ENCODE measurements at places on chromosomes 1 and 21.

GRCh38 chr21:25903607-25904006, 168.8 kb downstream of the GABPA start:
- DNase-seq = no peak

DNA sequence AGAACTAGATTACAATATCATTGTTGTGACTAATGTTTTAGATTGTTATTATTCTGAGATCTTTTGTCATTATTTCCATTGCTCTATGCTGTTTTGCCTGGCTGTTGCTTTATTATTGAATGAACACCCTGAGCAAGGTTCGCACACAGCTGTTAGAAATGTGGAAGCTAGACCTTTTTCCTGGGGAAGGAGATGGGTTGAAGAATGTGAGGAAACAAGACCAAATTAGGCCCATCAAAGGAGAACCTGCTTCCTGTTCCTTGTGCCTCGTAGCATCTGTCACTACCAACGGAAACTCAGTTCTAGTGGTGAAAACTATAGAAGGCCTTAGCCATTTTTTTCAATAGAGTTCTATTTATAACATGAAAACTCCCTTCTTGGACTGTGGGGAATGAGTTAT, 68.7 kb downstream of the RGL1 start:
- no peak for DNase-seq

- peak; percentile 84 for DNase-seq
Observed at GRCh38 chr1:212518188-212519054, 85.7 kb downstream of the NENF start.

DNA sequence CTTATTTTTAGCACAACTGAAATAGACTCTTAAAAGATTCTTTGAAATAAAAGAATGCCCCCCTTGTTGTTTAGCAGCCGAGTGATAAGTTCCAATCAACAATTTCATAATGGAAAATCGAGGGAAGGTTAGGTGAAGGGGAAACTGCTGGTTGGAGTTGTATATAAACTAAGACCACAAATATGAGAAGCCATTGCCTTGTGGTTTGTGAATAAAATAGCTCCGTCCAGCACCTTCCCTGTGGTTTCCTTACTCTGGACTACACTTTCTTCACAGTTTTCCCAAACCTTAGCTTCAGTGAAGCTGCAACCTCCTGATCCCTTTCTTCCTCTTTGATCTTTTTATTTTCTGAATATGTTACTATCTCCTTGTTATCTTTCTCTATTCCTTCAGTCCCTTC, 6.7 kb upstream of the RAB3GAP2 start:
- peak; percentile 56 for DNase-seq

DNA sequence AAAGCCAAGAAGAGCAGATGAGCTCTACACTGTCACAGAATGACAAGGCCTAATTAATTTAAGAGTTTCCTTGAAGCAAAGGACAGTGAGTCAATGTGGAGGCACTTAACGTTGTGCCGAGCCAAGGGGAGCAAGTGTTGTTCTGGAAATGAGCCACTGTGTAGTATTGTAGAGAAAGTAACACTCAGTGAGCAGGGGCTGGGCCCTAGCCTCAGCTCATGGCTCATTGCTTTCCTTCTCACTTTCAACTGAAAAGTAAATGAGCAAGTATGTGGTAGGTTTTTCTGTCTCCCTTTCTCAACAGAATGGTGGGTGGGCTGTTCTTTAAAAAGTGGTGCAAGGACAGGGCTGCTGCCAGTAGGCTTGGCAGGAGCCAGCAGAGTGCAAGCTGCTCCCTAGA, 11.8 kb upstream of the KIAA0040 start:
- no peak for DNase-seq

GRCh38 chr1:221868593-221869303, 126.9 kb upstream of the DUSP10 start:
- DNase-seq = peak; percentile 87

GRCh38 chr1:14217384-14217783, 381.1 kb upstream of the KAZN start:
- DNase-seq = no peak

GRCh38 chr21:31255896-31256295, 88.2 kb downstream of the TIAM1 start:
- DNase-seq = no peak

DNA sequence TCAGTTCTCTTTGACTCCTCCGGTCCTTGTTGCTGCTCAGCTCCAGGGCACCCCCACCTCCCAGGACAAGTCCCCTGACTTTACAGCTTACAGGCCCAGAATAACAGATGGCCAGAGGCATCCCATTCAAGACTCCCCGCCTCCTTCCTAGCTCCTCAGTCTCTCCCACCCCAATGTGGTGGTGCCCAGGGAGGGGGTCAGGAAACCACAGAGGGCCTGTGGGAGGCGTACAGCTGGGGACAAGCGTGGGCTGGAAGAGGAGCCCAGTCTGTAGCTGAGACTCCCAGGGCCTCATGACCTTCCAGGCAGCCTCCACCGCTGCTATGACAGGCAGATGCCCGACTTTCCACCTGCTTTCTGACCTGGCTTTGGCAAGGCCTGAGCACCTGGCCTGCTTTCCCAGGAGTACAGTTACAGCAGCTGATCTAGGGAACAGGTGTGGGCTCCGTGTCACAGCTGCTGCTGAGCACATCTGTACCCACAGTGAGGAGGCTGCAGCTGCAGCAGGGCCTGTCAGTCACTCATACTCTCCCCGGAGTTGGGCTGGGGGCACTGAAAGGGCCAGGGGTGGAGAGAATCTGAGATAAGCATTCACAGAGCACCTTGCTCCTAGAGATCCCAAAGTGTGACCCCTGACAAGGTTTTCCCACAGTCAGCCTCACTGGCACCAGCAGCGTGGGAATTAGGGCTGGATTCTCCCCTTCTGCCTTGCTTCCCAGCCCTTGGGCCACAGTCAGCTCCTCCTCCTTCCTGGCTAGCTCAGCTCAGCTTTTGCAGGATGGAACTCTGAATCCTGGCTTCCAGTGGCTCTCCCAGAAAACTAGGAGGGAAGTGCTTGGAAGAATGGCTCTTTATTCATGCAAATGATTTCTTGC, 7.1 kb upstream of the NAV1 start:
- DNase-seq = no peak

DNA sequence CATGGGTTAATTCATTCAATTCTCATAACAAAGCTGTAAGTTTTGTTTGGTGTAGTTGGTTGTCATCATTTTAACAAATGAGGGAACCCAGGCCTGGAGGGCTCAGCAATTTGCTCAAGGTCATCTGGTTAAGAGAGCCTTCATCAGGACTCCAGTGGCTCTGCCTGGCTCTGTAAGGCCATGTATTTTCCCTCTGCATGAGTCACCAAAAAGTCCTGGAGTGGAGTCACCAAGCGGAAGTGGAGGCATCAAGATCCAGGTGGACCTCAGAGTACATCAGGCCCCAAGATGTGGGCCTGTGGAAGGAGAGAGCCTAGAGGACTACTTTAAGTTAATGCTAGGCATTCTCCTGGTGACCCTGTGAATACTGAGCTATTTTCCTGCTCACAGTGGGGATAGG, 30.0 kb upstream of the RBM15 start:
- DNase-seq = peak; percentile 64

GRCh38 chr1:221908573-221908972, 166.7 kb upstream of the DUSP10 start:
- no peak for DNase-seq

- DNase-seq = no peak
Observed at GRCh38 chr21:18769599-18769998, 366.0 kb upstream of the TMPRSS15 start.

GRCh38 chr1:12159816-12160215, 7.0 kb upstream of the TNFRSF1B start:
- no peak for DNase-seq

DNA sequence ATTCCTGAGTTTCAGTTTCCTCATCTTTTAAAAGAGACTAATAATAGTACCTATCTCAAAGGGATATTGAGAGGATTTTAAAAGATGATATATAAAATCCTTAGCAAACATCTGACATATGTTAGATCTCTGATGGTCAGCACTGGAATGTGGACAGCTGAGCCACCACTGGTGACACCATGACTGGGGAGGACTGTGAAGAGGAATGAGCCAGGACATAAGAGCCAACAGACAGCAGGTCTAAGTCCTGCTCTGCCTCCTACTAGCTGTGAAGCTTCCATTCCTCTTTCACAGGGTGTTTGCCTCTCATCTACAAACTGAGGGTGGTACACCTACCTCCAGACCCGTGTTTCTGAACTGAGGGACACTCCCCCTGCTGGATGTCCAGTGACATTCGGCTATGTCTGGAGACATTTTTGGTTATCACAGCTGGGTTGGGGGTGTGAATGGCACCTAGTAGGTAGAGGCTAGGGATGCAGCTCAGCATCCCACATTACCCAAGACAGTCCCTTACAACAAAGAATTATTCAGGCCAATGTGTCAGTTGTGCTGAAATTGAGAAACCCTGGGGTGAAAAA, 109.1 kb upstream of the OLIG2 start:
- DNase-seq = no peak

- no peak for DNase-seq
Observed at GRCh38 chr1:3346478-3346877, 108.0 kb upstream of the ARHGEF16 start.

- peak; percentile 86 for DNase-seq
Observed at GRCh38 chr1:217562229-217562878, 68.5 kb downstream of the GPATCH2 start.

DNA sequence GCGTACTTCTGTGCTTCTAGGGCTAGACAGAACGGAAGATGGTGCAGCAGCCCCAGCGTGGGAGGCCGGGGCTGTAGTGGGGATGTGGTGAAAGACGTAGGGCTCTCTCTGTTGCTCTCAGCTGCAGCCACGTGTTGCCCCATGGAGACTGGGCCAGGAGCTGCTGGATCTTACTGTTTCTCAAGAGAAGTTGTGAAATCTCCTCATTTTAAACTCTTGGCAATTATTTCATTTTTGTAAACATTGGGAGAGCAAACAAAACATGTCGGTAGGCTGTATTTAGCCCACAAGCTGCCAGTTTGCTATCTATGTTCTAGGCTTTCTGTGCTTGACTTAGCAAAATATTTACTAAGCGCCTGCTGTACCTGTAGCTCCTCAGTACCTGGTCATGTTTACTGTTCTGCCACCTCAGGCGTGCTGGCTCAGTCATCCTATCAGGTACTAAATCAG, 15.9 kb upstream of the ELOA start:
- DNase-seq = peak; percentile 91

DNA sequence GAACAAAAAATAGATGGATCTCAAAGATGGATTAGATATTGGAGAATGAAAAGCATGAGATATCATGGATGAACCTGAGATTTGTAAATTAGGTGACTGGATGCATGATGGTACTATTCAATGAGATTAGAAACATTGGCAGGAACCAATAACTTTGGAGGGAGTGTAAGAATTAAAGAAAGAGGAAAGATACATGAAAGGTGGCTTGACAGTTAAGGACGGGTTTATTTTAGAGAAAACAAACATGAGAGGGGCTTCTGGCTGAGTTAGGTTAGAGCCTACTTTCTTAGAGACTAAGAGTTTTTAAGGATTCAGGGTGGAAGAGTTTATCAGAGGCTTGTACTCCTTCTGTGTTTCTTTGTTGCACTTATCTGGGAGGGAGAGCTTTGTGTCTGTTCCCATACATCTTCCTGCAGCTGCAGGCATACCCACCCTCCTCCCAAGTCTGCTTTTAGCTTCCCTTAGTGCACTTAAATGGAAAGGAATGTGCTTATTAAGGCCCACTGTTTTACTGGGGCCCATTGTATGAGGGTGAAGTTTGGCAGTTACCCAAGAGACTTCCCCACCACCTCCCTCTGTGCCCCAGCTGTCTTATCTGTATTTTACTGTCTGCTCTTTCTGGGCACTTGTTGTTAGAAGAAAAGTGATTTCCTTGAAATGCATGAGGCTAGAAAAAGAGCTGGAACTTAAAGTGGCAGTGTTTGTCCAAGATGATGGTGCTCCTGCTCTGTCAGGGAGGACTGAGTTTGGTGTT, 26.1 kb upstream of the CR2 start:
- no peak for DNase-seq

- peak; percentile 73 for DNase-seq
Observed at GRCh38 chr1:17212487-17213121, 7.7 kb downstream of the PADI1 start.

- DNase-seq = no peak
Observed at GRCh38 chr1:3896396-3897000, 3.6 kb downstream of the C1orf174 start.

- no peak for DNase-seq
Observed at GRCh38 chr1:213692321-213692720, 295.5 kb upstream of the PROX1 start.

DNA sequence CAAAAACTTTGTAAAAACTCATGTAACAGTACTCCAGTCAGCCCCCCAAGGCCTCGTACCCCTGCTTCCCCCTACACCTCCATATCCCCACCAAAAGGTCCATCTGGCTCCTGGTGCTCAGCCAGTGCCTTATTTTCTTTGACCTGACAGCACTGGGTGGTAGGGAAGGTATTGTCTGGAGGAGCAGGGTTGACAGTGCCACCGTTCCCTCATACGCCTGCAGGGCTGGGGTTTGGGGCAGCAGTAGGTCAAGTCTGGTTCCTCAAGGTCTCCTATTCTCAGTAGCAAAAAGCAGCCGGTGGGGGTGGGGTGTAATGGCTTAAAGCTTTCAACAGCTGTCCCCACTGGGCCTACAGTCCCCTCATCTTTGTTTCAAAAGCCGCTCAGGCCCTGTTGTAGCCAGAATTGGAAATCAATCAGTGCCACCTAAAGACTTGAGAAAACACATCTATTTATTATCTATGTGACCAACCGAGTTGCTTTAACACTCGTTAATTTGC, 25.3 kb upstream of the TTF2 start:
- no peak for DNase-seq

DNA sequence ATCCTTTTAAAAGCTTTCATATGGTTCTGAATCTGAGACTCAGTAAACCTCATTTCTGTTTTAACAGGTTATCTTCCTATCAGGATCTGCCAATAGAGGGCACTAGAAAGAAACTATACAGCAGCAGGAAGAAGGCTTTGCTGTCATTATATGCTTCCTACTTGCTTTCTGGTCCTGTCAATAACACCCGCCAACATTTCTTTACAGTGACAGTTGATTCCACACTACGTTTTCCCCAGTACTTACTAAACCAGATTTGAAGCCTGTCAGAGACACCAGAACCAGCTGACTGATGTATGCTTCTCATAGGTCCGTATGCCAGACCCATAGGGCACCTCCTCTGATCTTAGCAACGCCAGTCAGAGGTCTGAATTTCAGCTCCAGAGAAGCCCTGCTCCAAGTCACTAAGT, 341.0 kb upstream of the NEGR1 start:
- DNase-seq = peak; percentile 31

DNA sequence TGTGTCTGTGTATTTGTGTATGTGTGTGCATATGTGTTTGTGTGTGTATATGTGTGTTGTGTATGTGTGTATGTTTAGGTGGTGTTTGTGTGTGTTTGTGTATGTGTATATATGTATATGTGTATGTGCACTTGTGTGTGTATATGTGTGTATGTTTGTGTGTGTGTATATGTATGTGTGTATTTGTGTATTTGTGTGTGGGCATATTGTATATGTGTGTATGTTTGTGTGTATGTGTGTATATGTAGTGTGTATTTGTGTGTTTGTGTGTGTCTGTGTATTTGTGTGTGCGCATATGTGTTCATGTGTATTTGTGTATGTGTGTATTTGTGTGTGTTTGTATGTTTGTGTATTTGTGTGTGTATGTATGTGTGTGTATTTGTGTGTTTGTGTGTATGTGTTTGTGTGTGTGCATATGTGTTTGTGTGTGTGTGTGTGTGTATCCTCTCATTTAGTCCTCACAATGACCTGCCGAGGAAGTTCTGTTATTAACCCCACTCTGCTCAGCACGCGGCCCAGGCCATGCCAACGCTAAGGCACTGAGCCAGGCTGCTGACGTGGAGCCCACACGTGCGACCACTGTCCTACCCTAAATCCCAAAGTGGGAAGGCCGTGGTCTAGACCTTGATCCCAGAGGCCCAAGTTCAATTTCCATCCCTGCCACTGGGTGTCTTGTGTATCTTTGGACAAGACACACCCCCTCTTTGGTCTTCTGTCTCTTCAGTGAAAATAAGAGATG, 43.2 kb upstream of the TMEM51 start:
- DNase-seq = no peak

GRCh38 chr21:43211760-43212115, 42.9 kb downstream of the CRYAA start:
- DNase-seq = no peak
